Colonic mucosa (tissue), 4 donors: ENCODE measurements at places on chromosomes 13 and 19. TPM values are rescaled to one million over a fixed set of nuclear protein-coding genes. Genes with fewer than 3 reads are reported as not detected.

- H3K4me1 ChIP-seq = no peaks in the 10 kb centered on the region
- no peaks in the 10 kb centered on the region for H3K27me3 ChIP-seq
- no peak overlapping the region for H3K27ac ChIP-seq
- no peak overlapping the region for H3K4me3 ChIP-seq
- no peaks in the 10 kb centered on the region for H3K36me3 ChIP-seq
Observed at GRCh38 chr13:48906200-48906599, 69.5 kb upstream of the FNDC3A start.

DNA sequence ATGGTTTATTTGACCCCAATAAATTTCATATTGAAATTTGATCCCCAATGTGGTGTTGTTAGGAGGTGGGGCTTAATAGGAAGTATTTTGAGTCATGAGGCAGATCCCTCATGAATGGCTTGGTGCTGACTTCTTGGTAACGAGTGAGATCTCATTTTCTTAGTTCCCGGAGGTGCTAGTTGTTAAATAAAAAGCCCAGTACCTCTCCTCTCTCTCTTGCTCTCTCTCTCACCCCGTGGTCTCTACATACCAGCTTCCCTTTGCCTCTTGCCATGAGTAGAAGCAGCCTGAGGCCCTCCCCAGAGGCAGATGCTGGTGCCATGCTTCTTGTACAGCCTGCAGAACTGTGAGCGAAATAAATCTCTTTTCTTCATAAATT is 39.4 kb upstream of the KATNAL1 start:
- no peaks in the 10 kb centered on the region for H3K4me1 ChIP-seq
- no peaks in the 10 kb centered on the region for H3K36me3 ChIP-seq
- no peak for DNase-seq
- H3K27ac ChIP-seq = no peak overlapping the region
- H3K4me3 ChIP-seq = no peak overlapping the region
- H3K27me3 ChIP-seq = no peaks in the 10 kb centered on the region

GRCh38 chr19:543910-544608 is at the start of gene GZMM:
TSS of gene GZMM (plus strand) at chr19:544053. CDS start at chr19:544072, 19 bp downstream.
- no peaks in the 10 kb centered on the region for H3K4me1 ChIP-seq
- H3K27ac ChIP-seq = no peak within 1 kb of the TSS
- peaks cover 5% of the 10 kb centered on the region for H3K36me3 ChIP-seq
- no peak for DNase-seq
- H3K4me3 ChIP-seq = no peak within 1 kb of the TSS
- H3K27me3 ChIP-seq = no peaks in the 10 kb centered on the region

Gene SLC10A2
- total RNA-seq = 0.20 TPM

Gene NAPSA
- total RNA-seq = 1.9 TPM

DNA sequence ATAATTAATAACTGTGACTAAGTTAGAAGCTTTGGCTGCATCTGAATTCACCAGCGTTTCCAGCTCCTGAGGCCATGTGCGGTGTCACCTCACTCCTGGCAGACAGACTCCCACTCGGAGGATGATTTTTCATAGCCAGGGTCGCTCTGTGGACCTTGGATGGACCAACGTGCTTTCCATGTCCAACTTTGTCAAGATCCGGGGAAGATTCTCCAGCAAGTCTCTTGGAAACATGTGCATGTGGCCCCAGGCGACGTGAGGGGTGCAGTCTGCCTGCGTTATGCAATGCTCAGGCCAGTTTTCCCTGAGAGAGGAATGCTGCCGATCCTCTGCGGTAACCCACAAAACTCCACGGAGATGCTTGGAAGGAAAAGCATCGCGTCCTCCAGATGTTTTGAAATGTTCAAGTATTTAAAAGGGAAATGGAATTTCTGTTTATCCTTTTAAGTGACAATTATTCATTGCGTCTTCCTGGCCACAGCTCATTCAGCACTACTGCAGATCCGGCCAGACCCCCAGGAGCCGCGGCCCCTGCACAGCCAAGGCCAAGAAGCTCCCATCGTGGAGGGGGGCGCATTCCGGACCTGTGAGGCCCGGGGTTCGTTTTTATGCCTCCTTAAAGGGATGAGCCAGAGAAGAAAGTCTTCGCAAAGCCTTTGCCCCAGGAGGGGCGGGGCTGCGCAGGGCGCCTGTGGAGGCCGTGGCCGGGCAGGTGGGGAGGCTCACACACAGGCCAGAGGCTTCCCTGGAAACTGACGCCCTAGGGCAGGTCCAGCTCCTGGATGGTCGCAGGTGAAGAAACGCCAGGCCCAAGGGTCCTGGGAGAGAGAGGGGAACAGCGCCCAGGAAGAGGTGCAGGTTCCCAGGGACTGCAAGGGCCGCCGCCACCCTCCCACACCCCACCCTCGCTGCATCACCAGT is 46.0 kb downstream of the C13orf46 start:
- no peak overlapping the region for H3K4me3 ChIP-seq
- no peak overlapping the region for H3K27ac ChIP-seq
- H3K4me1 ChIP-seq = no peaks in the 10 kb centered on the region
- DNase-seq = no peak

Gene KLK15
- total RNA-seq = 2.9 TPM

GRCh38 chr13:59413126-59413525 is 750.6 kb downstream of the DIAPH3 start:
- H3K4me1 ChIP-seq = no peaks in the 10 kb centered on the region
- H3K36me3 ChIP-seq = no peaks in the 10 kb centered on the region
- H3K27ac ChIP-seq = no peak overlapping the region
- H3K4me3 ChIP-seq = no peak overlapping the region

DNA sequence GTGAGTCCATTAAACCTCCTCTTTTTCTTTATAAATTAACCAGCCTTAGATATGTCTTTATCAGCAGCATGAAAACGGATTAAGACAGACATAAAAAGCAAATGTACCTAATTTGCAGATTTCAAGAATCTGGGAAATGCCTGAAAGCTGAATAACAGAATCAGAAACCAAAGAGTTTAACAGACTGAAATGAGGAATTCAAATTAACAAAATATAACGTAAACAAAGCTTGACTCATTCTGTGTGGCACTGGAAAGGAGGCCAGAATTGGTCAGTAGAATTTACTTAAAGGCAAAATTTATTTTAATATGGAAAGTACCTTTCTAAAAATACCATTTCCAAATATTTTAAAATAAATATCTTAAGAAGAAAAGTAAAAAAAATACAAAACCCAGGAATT is 540.6 kb upstream of the HTR2A start:
- H3K27me3 ChIP-seq = no peaks in the 10 kb centered on the region
- H3K36me3 ChIP-seq = no peaks in the 10 kb centered on the region
- H3K27ac ChIP-seq = no peak overlapping the region
- H3K4me1 ChIP-seq = no peaks in the 10 kb centered on the region
- DNase-seq = no peak

Gene CEACAM1
- total RNA-seq = 510 TPM

GRCh38 chr13:95235974-95236373 is 65.3 kb downstream of the ABCC4 start:
- no peaks in the 10 kb centered on the region for H3K27me3 ChIP-seq
- H3K4me1 ChIP-seq = no peaks in the 10 kb centered on the region
- no peak overlapping the region for H3K27ac ChIP-seq

GRCh38 chr19:4241824-4242430 is 5.0 kb upstream of the YJU2 start:
- H3K36me3 ChIP-seq = no peaks in the 10 kb centered on the region
- no peaks in the 10 kb centered on the region for H3K4me1 ChIP-seq
- no peak overlapping the region for H3K27ac ChIP-seq
- no peak overlapping the region for H3K4me3 ChIP-seq
- no peak for DNase-seq

Gene PTH2
- total RNA-seq = not detected
